ENCODE measurements at places on chromosomes 6 and 20.

DNA sequence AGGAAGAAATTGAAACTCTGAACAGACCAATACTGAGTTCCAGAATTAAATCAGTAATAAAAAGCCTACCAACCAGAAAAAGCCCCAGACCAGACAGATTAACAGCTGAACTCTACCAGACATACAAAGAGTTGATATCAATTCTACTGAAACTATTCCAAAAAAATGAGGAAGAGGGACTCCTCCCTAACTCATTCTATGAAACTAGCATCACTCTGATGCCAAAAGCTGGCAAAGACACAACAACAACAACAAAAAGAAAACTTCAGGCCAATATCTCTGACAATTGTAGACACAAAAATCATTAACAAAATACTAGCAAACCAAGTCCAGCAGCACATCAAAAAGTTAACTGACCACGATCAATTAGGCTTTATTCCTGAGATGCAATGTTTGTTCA lies 246.0 kb upstream of the RUNX2 start:
- DNase-seq = no peak

GRCh38 chr6:111941686-111942330 lies 68.6 kb upstream of the FYN start:
- DNase-seq = no peak

DNA sequence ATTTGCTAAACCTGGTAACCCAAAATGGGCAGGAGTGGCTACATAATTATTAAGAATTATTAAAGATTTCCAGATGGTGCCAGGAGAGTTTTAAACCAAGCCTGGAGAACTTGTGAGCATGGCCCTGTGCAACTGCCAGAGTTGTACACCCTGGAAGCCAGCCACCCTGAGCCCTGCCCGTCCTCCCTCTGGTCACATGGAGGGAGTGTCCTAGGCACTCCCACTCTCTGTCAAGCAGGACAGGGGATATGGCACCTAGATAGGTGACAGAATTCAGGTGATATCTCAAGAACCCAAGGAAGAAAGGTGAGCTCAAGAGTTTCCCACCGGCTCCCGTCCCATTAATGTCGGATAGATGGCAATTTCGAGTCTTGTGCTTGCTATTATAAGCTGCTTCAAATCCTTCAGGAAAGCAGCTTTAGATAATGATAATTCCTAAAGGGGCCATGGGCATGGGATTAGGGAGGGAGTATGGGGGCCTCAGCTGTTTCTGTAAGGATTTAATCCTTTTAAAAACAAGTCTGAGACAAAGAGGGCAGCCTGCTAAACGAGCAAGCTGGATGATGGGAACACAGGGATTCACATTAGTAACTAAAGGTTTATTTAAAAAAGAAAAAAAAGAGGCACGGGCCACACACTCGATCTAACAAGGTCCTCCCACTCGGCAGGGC lies 169.1 kb downstream of the BMP7 start:
- no peak for DNase-seq

GRCh38 chr6:41428996-41429421 lies 93.6 kb downstream of the NCR2 start:
- no peak for DNase-seq

DNA sequence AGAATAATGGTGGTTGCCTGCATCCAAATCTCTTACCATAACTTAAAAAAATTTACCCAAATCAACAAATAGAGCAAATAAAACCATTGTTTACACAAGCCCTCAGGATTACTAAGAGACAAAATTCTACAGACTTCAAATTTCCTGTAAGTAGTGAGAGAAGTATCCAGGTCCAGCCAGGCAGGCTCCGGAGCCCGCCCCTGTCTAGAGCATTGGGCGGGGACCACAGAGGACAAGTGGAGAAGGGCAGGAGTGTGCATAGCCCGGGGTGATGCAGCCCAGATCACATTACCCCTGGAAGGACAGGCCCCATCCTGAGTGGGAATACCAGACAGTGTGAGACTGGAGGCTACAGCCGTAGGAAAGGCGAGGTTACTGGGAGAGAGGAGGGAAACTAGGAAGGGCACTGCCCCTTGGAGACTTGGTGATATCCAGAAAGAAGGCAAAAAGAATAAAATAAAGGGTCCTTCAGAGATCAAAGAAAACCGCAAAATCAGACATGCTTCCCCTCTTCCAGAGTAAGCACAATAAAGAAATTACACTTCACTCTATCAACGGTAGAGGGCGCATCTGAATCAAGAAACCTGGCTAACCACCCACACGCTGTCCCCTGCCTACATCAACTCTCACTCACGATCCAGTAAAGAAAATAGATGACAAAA lies 26.6 kb downstream of the RIN2 start:
- peak; percentile 72 for DNase-seq

- no peak for DNase-seq
Observed at GRCh38 chr6:119224095-119224701, 125.4 kb downstream of the MAN1A1 start.

DNA sequence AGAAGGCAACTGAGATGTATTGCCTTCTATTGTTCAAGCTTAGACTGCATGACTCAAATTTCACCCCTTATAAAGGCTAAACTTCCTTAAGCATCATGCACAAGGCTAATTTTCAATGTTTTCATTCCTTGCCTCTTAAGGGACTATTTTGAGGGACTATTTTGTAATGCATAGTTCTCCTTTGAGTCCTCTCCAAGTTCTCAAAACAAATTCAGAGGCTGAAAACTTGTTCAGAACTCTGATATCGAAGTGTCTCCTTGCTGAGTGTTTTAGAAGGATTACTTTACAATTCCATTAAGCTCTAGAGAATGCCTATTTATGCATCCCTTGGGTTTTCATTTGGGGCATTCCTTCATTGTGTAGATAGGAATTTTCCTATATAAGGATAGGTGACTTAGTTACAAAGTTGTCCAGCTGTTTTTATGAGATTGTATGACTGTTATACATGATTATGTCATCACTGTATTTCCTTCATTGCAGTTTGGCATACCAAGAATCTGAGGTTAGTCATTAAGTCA lies 41.7 kb downstream of the COL19A1 start:
- no peak for DNase-seq

- no peak for DNase-seq
Observed at GRCh38 chr20:64119681-64120341, 12.4 kb upstream of the NPBWR2 start.

Measured in right forelimb (tissue), 1 donor.